ENCODE measurements at places on chromosomes 2 and 18.

DNA sequence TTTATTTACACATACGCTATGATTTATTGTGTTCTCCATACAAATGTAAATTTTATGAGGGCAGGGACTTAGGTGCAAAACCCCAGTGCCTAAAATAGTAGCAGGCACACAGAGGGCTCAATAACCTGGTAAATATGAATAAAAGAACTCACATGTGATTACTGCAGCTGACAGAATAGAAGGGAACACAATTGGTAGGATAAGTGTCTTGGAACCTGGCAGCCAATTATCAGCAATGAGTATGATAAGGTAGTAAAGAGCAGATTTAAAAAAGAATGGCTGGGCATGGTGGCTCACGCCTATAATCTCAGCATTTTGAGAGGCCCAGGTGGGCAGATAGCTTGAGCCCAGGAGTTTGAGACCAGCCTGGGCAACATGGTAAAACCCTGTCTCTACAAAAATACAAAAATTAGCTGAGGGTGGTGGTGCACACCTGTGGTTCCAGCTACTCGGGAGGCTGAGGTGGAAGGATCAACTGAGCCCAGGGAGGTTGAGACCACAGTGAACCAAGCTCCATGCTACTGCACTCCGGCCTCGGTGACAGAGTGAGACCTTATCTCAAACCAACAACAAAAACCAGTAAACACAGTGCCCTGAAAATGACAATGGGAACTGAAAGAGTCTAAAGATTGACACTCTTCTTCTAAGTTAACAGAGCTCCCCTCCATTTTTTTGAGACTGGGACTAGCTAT is 9.9 kb downstream of the SNRPG start:
- no peak for DNase-seq

- no peak for DNase-seq
Observed at GRCh38 chr2:219398721-219399363, 11.1 kb upstream of the DNPEP start.

- no peak for DNase-seq
Observed at GRCh38 chr18:44453505-44453904, 227.2 kb upstream of the SETBP1 start.

DNA sequence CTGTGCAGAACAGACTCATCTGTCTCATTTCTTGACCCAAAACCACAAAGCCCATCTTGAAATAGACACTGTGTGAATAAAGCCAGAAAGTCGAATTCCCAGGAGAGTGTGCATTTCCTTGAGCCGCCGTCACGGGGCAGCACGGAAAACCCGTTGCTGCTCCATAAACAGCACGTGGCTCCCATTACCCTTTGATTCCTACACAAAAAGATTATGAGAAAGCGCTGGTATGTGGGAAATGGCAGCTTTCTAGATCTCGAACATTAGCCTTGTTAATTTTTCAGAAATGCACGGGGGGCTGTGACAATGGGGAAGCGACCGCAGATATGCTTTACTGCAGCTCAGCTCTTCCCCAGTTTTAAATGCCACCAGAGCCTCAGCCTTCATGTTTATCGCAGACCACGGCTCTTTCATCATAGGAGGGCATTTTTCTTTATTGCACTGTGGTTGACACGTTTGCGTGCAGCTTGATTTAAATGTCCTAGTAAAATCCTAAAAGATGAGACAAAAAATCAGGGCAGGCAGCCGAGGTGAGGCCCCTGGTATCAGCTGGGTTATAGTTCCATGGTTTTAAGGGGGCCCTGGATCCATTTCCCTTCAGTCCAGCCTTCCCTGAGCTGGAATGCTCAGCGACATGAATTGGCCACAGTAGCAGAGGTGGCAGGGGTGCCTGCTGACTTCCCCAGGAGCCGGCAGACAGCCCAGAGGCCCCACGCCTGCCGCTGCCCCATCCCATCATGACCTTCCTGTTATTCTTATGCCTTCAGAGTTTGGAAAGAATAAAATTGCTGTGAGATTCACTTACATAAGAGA is 249.3 kb downstream of the NDUFA10 start:
- DNase-seq = no peak

- DNase-seq = no peak
Observed at GRCh38 chr18:61336766-61337165, 3.5 kb downstream of the CDH20 start.
